Body of pancreas (tissue), 4 donors: ENCODE measurements at places on chromosomes 12 and 14. TPM values are rescaled to one million over a fixed set of nuclear protein-coding genes. Genes with fewer than 3 reads are reported as not detected.

Gene TEP1
- 32.3 TPM for total RNA-seq

GRCh38 chr14:75630695-75631452, 29.8 kb downstream of the ERG28 start:
- no peak for DNase-seq

- no peak for DNase-seq
Measured at GRCh38 chr14:91173904-91174303, 60.0 kb downstream of the DGLUCY start.

DNA sequence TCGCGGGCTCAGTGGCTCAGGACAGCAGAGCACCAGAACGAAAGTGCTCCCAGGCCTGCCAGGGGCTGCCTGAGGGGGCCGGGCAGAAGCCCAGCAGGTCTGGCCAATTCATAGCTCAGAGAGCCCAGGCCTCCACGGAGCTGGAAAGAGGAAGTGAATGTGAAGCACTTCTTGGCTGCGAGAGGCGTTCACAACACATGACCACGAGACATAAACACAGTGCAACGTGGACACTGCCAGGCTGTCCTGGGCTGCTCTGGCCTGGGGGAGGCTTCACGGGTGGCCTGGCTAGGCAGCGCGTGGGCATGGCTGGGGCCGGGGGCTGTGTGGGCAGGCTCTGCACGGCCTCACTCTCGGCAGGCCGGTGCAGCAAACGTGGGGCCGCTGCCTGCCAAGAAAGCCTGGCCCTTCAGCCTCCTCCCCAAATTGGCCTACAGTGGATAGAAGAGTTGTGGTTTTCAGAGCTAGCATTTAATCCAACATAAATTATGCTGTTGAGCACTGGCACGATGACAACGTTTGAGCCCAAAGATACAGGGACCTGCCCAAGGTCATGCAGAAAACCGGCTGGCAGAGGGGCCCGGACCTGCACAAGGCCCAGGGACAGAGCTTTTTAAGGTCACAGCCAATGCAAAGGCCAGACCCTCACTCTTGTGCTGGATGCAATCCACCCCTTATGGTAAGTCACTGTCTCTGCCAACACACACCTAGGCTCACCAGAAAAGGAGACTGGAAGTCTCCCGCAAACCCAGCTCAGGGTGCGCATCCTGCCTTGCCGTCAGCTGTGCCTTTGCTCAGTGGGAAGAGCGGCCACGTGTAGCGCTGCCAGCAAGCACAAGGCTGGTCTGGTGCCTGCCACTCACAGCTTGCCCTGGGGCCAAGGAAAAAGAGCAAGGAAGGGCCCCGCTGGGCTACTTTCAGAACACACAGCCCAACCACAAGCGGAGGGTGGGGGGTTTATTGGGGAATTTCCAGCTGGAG, 8.6 kb downstream of the SLC25A29 start:
- peak; percentile 42 for DNase-seq

GRCh38 chr12:113228394-113229028, 7.2 kb downstream of the TPCN1 start:
- DNase-seq: no peak

Gene DLGAP5
- total RNA-seq: not detected

GRCh38 chr12:57483466-57483865, 3.8 kb upstream of the ARHGAP9 start:
- DNase-seq: no peak

Gene LPAR5
- 3.6 TPM for total RNA-seq

Gene RPS6KL1
- total RNA-seq: 8.0 TPM

Gene OVCH1
- 0.52 TPM for total RNA-seq

DNA sequence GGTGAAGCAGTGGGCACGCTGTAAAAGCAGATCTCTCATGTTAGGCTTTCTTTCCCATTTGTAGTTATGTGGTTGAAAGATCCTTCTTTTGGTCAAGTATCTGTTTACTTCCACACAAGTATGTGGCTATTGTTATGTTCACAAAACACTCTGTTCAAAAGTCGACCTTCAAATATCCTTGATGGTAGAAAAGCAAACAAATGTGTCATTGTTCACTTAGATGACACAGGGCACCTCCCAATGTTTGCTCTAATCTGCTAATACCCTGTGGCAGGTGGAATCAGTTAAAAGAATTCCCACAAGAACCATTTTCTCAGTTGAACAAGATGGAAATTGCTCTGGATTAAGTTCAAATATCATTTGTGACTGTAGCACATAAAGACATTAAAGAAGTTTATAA, 43.6 kb upstream of the NAA30 start:
- DNase-seq: no peak

- DNase-seq: no peak
Measured at GRCh38 chr14:104081951-104082464, 3.5 kb upstream of the ASPG start.

DNA sequence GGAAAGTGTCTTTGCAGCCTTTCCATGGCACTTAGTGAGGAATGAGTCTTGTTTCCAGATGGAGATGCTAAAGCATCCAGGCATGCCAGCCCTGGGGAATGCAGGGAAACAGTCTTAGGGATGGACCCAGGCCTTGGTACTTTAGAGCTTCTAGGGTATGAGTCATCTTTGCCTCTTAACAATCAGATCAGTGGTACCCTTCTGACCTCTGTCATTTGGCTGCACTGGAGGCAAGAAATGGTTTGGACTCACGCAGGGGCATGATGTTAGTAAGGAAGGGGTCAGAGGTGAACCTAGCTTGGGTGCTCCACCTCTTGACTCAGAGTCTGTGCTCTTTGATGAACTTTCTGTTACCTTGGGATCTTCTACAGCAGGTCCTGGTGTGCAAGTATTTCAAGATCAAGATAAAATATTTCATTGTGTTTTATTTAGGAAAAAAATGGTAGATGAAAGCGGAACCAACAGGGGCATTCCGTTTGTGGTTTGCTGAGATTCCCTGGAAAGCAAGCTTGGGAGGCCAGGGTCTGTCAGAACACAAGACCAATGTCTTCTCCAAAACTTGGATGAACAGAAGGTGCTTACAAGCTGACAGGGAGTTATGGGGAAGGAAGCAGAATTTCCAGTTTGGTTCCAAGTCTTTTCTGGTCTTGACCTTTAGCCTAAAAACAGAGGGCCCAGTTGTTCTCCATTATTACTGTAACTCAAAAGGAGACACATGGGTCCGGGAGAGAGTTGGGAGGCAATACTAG, 216.2 kb downstream of the ZFP36L1 start:
- no peak for DNase-seq

- DNase-seq: no peak
Measured at GRCh38 chr12:50101663-50102062, 2.1 kb upstream of the GPD1 start.

DNA sequence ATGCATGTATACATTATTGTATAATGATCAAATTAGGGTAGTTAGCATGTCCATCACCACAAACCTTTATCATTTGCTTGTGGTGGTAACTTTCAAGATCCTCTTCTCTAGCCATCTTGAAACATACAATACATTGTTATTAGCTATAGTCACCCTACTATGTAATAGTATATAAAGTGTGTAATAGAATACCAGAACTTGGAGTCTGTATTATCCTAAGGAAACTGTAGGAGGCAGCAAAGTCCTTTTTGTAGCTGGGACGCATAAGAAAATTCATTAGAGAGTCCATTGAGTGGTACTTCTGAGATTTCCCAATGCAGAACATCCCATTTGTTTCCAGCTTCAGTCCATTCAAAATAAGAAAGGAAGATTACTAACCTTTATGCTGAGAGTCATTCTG, 325.9 kb upstream of the LRFN5 start:
- DNase-seq: no peak

DNA sequence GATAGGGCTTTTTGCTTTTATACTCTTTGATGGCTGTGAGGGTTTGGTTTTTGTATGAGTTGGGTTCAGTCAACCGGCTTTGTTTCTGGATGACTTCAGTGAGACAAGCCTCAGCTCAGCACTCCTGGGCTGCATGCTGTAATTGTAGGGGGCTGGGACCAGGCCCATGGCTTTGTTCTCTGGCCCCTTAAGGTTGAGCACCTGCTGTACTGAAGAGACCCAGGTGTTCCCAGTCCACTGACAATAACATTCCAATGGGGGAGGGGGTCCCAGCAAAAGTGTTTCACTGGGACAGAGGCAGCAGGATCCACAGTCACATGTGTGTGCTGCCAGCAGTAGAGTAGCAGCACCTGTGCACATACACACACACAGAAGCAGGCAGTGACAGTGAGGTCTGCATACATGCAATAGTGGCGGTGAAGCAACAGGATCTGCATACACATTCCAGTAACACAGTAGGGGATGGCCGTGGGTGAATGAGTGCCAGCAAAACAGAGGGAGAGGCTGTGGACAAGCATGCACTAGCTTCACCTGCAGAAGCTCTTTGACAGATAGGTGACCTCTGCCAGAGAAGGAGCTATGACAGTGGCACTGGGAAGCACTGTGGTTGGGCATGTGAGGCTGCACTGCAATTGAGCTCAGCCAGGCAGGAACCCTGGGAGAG, 240.4 kb downstream of the ASCL1 start:
- no peak for DNase-seq

DNA sequence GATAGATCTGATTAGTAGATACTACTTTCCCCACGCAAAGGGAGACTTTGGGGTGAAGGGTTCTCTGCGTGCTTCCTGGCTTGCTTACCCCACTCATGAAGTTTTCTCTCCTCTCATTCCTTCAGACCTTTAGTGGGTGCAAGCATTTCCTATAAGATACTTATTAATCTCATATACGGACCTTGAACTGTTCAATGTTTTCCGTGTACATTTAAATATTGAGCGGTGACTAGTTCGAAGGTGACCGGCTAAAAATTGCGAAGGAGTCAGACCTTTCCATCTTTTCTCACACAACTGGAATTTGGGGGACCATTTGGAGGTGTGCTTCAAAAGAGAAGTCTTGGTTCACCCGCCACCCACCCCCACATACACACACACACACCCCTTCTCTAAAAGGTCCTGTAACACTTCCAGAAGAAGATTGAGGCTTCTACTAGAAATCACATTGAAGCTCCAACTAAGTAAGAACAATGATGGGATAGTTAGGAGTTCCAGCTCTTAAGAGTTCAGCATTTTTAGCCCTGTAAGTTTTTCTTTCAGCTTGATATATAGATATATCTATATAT, 6.1 kb upstream of the FOXG1 start:
- DNase-seq: no peak

DNA sequence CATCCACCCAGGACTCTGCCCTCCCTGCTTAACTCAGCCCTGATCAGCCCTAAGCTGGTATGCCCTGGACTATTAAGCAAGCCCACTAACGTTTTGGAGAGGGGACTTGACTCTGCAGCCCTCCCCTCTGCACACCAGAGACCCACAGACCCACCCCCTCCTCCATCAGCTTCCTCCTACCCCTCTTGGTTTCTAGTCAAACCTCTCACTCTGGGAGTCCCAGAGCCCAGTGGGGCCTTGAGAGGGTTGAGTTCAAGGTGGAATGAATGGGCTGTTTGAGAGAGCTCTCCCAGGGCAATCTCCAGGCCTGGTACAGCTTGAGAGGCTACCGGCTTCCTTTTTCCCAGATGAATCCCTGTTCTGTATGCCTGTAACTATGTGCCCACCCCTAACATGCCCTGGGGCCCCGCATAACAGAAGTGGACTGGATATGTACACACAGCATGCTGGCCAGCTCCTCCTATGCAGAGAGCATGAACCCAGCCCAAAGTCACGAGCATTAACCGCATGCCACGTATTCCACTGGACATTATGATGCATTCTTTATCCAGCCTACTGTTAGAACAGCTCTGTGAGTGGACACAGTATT, 43.6 kb downstream of the IRF2BPL start:
- no peak for DNase-seq

Gene PFDN5
- total RNA-seq: 403 TPM

DNA sequence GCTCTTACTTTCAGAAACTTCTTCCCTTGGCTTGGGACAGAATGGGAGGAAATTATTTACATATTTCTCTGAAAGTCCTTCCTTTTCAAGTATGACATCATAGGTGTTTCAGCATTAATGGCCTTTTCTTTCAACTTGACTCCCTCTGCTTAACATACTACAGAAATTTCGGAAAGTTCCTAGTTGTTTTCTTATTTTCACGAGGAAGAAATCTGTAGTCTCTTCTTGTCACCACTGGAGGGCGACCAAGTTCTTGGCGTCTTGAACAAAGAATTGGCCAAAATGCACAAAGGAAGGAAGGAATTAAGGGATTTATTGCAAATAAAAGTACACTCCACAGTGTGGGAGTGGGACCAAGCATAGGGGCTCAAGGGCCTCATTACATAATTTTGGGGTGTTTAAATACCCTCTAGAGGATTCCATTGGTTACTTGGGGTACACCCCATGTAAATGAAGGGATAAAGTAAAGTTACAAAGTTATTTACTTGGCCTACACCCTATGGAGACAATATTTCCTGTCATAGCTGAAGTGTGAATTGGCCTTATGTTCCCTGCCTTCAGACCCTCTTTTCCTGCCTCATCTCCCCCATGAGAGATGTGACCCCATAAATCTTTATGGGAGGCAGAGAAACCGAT, 70.4 kb downstream of the RPL10L start:
- DNase-seq: peak; percentile 13

DNA sequence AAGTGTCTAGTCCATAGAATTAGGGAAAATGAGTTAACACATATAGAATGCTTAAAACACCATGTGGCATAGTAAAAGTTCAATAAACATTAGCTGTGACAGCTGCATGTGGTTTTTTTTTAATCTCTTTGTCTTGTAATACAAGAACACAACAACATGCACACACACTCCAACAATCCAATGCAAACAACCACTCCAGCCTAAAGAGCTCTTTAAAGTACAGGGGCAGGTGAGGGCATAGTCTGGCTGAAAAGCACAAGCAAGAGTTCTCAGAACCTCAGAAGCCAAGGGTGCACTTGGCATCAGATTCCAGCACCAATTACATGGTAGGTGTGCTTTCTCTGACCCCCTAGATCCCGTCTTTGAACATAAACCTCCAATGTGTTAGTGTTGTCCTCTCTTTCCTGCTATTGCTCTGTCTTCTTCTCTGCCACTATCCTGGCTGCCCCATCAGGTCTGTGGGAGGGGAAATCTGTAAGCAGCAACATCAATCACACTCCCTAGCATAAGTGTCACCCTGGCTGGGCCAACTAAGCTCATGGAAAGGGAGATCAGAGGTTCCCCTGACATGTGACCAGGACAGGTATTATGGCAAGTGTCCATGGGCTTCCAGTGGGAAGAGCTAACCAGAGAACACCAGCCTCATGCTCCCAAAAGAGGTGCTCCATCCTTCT, 91.0 kb downstream of the SLC8A3 start:
- DNase-seq: no peak

- no peak for DNase-seq
Measured at GRCh38 chr12:89453121-89453978, 71.2 kb downstream of the GALNT4 start.

DNA sequence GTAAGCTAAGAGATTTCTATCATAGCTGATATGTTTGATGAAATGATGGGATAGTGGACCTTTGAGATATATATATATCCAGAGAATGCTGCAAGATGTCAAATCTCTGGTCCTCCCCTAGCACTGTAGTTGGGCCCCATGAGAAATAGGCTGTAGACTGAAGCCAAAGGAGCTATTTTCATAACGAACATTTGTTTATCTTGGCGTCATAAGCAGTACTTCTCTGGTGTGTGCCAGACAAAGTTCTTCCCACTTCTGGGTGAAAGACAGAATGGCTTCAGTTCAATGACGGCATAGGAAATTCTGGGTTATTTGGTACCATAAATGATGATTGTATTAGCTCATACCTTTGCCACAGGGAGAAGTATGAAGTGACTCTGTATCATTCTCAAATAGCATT, 534.3 kb downstream of the SOX5 start:
- DNase-seq: no peak

Gene LRRC10
- total RNA-seq: not detected

GRCh38 chr14:72292689-72293024, 360.4 kb downstream of the RGS6 start:
- DNase-seq: no peak

Gene KRT73
- total RNA-seq: 1.3 TPM
